ENCODE measurements at places on chromosomes 11 and 22.

- DNase-seq: no peak
These were observed 67.7 kb downstream of the DCDC1 start for GRCh38 chr11:31301549-31302510.

DNA sequence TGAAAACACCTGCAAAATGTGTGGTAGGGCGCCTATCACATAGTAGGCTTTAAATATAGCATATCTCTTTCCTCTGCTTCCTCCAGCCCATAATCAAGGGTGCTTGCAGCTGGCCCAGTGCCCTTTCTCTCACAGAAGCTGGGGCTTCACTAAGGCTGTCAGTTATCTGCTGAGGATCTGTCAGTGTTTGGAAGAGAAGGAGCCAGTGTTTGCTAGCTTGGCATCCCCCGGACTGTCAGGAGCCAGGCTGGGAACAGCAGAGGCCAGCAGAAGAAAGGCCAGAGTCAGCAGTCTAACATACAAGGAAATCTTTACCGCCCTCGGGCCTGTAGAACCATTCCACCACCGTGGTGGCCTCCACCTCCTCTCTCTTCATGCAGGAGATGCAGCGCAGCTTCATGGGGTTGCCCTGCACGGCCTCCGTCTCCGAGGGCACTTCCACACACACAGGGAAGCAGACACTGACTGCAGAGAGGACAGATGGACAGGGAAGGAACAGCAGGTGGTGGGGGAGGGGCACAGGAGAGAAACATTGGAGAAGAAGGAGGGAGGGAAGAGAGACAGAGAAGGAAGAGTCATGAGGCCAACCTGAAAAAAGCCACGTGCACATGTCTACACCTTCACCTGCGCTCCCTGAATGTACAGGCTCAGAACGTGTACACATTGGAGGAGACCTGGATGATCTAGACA, 9.0 kb downstream of the SCN3B start:
- DNase-seq: no peak

- no peak for DNase-seq
These were observed 123.8 kb downstream of the DDX10 start for GRCh38 chr11:108788565-108789199.

DNA sequence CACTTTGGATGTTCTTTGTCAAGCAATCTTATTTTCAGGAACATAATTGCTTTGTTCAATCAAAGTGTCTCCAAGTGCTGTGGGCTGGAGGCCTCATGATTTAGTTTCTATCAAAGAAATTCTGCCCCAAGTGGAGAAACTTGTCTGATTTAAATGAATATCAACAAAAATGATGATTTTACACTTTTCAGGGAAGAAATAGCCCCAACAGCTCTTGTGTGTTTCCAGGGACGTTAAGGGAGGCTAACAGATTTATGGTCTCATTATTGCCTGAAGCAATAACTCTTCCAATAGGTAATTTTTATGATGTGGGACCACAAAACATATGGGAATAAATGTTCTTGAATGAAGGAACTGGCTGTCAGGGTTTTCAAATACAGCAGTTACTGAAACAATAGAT, 699.1 kb downstream of the FAM181B start:
- DNase-seq: no peak

DNA sequence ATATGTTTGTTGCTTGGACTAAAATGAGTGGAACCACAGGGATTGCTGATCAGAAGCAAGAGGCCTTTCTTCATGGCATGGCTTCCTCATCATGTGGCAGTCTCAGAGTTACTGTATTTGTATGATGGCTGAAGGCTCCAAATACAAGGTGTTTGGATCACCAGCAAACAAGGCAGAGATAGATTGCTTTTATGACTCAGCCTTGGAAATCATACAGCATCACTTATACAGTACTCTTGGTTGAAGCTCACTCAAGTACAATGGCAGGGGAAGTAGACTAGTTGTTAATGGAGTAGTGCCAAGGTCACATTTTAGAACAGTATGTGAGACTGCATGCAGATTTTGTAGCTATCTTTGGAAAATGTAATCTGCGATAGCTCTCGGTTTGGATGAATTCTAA, 16.6 kb downstream of the CAPRIN1 start:
- no peak for DNase-seq

- no peak for DNase-seq
These were observed 411.9 kb downstream of the CNTN5 start for GRCh38 chr11:99432677-99433076.

- no peak for DNase-seq
These were observed 30.7 kb downstream of the PPP2R1B start for GRCh38 chr11:111735262-111736116.

DNA sequence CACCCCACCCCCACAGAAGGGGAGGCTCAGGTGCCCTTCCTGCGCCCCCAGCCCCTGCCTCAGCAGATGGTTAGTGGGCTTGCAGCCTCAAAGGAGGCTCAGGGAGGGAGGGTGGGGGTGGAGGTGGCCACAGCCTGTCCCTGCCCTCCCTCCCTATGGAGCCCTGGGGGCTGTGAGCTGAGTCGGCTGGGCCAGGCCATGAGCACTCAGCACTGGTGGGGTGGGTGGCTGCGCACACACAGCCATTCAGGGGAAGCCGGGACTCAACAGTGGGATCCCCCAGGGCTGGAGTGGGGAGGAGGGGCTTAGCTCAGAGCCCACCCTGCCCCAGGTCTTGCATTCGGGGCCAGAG, 50.2 kb downstream of the FLRT1 start:
- DNase-seq: no peak

DNA sequence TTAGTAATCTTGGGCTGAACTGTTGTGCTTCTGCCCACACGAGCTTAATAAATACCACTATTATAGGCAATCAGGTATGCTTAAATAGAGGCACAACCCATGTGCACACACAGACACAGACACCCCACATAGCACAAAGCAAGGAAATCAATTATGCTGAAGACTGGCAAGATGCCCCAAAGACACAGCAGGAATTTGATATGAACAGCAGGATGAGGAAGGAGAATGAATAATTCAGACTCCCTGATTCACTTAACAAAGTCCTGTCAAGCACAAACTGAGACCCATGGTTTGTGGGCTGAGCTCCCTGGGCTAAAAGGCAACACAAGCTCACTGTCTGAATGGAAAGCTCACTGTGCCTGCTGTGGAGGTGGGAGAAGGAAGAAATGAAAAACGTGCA, 42.5 kb downstream of the RBFOX2 start:
- no peak for DNase-seq

- DNase-seq: no peak
These were observed 23.4 kb upstream of the PACSIN2 start for GRCh38 chr22:43038325-43038724.
